ENCODE measurements at places on chromosomes 1 and 21.

DNA sequence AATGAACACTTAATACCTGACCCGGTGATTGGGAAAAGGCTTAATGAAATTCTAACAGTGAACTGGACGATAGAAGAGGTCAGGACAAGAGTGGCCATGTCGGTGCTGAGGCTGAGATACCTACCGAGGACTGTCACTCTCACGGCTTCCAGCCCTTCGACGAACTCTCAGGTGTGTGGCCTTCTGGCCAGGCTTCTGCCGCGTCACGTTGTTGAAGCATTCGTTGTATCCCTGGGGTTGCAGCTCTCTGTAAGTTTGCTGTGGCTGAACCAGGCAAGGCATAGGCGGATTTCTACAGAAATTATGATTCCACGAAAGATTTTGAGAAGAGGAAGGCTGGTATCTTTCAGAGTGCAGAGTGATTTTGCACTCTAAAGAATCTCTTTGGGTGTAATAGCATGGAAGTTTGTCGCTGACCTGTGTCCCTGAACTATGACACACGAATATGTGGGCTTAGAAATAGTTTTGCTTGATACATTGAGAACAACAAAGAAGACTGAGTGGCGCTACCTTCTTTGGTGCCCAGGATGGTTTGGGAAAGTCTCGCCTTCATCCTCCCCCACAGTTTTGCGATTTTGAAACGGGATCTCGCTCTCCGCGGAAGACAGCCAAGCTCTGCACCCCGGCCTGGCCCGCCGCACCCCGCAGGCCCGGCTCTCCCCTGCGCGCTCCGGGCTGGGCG, 403 bp upstream of the EPHX4 start:
- DNase-seq, result no peak

- DNase-seq, result no peak
Observed at GRCh38 chr1:220710333-220710732, 20.2 kb downstream of the C1orf115 start.

DNA sequence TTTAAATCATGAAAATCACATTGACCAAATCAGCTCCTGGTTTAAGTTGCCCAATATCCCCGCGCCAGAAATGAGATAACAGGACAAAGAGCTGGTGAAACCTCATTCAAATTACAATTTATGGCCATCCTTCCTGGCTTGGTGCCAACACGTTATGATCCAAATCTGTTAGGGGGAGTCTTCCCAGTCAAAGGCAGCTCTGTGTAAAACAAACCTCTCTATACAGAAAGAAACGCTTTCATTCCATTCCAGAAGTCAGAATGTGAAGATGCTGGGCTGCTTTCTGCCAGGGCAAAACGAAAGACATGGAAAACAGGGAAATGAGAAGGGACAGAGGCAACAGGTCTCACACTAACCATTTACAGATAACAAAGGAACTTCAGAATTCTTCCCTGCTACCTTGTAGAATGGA, 53.5 kb upstream of the TIAM1 start:
- no peak for DNase-seq

DNA sequence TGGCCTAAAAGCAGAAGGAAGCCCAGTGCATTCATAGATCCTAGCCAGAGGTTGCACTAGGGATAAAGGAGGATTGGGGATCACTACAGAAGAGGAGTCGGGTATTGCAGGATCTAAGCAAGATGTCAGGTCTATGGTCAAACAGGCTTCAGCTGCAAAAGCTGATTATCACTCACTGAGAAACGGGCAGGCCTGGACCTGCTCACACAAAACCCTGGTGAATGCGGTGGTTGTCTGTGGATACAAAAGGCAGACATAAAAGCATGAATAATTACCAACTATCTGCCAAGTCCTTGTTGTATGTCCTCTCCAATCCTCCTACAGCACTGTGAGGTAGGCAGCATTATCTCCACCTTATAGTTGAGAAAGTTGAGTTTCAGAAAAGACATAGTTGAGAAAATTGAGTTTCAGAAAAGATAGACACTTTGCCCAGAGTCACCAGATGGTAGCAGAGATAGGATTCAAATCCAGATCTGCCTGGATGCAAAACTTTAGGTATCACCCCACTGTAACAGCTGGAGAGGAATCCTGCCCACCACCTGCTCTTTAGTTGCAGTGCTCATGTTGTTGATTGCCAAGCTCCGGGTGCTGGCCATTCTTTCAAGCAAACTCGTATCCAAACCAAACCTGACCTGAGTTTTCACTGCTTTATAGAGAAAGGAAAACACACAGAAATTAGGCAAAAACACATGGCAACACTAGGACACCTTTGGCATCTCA, 49.6 kb upstream of the HOOK1 start:
- DNase-seq, result no peak

DNA sequence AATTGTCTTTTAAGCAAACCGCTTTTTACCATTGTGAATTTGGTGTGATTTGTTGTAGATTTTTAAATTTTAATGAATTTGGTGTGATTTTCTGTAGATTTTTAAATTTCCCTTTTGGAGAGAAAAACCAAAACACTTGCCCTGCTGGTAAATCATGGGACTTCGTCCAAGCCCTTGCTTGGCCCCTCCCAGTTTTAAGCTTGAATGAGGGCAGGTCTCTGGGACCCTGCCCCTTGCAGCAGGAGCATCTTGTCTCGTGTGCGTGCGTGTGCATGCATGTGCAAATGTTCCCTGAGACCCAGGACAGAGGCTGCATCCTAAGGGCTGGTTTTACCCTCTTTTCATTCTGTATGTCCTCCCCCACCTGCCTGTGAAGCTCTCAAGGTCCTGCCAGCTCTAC, 248.6 kb downstream of the GREM2 start:
- DNase-seq, result no peak

DNA sequence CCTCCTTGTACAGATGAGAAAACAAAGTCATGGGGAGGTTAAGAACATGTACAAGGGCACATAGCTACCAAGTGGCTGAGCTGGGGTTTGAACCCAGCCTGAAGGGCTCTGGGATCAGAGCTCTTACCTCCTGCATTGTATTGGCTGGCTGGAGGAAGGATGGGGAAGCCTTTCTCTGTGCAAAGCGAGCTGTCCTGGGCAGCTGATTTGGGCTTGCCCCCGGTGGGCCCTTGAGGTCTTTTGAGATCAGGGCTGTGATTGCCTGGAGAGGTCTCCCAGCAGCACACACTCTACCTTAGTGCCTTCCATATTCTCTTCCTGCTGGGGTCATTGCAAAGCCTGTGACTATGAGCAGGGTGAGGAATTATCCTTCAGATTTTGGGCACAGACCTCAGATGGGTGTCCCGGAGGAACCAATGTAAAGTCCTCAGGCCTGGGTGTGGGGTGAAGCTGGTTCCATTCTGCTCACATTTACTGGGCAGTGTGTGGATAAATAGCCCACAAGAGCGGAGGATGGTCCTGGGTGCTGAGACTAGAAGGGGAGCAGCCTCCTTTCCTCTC, 53.3 kb upstream of the EPS8L3 start:
- no peak for DNase-seq

GRCh38 chr1:234871710-234872271, 256.8 kb downstream of the TOMM20 start:
- DNase-seq, result no peak

DNA sequence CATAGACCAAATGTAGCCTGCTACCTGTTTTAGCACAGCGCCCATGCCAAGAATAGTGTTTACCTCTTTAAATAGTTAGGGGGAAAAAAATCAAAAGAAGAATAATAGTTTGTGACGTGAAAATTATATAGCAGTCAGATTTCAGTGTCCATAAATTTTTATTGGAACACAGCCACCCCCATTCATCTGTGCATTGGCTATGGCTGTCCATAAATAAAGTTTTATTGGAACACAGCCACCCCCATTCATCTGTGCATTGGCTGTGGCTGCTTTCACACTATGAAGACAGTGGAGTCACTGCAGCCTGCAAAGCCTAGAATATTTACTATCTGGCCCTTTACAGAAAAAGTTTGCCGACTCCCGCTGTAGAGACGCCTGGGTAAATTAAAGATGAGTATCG, 20.9 kb downstream of the EPHX1 start:
- DNase-seq, result no peak

Data from activated CD4-positive, alpha-beta T cell treated with anti-CD3 and anti-CD28 coated beads, Interleukin-2, amount 10 ng/mL, durations not matched to agents 24 days and 14 days (primary cell).